Caco-2 (cell line): ENCODE measurements at places on chromosomes 4 and X.
A peak's percentile ranks its signal among the peaks of the same experiment; 100 is the strongest.

GRCh38 chr4:120720354-120720934 is 202.1 kb downstream of the PRDM5 start:
- DNase-seq = no peak

DNA sequence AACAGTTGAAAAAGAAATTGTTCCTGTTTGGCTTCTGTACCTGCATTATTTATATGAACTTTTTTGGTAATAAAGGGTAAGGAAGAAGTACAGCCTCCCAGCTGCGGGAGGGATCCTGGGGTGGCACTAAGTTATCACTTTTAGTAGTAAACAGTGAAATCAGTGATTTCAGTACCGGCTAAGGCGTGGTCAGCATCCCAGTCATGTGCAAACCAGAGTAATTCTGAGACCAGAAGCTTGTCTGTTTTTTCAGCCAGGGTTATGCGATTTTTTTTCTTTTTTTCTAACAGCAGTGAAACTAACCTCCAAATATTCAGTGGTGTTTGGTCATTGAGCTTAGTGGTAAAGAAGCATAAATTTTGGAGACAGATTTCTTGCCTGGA is 3.3 kb downstream of the EGF start:
- DNase-seq = no peak

DNA sequence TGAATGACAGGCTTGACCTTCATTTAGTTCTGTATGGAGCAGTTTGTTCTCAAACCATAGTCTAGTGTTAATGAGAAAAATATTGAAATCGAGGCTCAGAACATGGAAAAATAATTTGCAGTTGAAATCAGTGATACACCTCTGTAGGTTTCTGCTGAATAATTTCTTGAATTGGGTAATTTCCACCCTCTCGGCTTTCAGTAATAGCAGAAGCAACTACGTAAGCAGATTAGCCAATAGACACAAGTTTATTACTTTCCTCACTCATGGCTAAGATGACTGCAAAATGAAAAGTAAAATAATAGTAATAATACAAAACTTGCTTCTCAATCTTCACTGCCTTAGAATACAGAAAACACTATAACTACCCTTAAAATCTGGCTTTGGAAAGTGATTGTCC is 46.0 kb downstream of the USP38 start:
- no peak for DNase-seq

DNA sequence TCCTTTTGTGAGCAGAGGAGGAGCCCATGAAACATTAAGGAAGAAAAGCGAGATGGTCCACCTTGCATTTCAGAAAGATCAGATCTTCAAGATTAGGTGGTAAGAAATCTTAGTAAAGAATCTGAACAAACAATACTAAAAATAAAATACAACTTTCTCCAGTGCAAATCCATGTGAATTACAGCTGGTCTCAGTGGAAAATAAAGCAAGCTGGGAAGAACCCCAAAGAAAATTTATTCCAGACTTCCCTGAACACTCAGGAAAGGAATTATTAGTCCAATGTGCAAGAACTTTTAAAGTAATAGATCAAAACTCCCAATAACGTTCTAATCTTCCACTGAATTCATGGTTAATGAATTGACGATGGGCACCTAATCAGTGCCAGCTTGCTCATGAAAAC is 37.3 kb upstream of the C1QTNF7 start:
- no peak for DNase-seq

GRCh38 chr4:119478446-119479179 is 150.0 kb downstream of the PDE5A start:
- DNase-seq = no peak

- no peak for DNase-seq
These were observed 351.8 kb downstream of the GRIA2 start for GRCh38 chr4:157572284-157572683.

- DNase-seq = no peak
These were observed 107.2 kb downstream of the SATL1 start for GRCh38 chrX:85136409-85136808.

GRCh38 chr4:71288875-71289274 is 49.9 kb upstream of the SLC4A4 start:
- DNase-seq = no peak

GRCh38 chrX:129678614-129679195 is 23.9 kb upstream of the APLN start:
- DNase-seq = no peak

DNA sequence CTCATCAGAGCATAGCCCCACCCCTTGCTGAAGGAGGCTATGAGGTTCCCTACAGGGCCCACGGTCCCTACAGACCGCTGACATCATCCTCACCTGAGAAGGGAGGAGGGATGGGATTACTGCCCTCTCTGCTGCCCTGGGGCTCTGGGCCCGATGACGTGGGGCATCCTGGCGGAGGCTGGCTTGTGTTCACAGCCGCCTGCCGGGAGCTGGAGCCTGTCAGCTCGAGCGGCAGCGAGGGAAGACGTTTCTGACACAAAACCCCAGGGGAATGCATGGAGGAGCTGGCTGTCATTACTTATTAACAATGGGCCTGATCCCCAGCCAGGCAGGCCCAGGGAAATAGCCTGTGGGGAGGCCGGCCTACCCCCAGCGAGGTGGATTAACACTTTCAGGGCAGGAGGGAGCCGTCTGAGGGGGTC is 106.6 kb upstream of the ATP6AP2 start:
- peak; percentile 86 for DNase-seq

DNA sequence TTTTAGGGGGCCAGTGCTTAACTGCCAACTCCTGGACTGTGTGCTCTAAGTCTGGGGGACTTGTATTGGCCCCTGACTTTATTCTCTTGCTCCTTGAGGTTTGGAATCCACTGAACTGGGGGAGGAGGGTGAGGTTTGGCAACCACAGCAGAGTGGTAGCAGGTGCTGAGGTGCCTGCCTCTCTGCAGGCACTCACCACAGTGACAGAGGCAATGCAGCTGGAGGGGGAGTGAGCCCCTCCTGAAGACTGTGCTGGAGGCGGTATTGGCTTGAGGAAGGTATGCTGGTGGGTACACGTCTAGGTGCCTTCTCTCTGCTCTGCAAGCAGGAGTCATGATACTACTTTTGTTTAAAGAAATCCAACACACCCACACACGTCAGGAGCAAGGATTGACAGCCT is 24.6 kb downstream of the CFAP299 start:
- no peak for DNase-seq

GRCh38 chr4:32427566-32427965 is 1707.4 kb downstream of the PCDH7 start:
- DNase-seq = no peak

DNA sequence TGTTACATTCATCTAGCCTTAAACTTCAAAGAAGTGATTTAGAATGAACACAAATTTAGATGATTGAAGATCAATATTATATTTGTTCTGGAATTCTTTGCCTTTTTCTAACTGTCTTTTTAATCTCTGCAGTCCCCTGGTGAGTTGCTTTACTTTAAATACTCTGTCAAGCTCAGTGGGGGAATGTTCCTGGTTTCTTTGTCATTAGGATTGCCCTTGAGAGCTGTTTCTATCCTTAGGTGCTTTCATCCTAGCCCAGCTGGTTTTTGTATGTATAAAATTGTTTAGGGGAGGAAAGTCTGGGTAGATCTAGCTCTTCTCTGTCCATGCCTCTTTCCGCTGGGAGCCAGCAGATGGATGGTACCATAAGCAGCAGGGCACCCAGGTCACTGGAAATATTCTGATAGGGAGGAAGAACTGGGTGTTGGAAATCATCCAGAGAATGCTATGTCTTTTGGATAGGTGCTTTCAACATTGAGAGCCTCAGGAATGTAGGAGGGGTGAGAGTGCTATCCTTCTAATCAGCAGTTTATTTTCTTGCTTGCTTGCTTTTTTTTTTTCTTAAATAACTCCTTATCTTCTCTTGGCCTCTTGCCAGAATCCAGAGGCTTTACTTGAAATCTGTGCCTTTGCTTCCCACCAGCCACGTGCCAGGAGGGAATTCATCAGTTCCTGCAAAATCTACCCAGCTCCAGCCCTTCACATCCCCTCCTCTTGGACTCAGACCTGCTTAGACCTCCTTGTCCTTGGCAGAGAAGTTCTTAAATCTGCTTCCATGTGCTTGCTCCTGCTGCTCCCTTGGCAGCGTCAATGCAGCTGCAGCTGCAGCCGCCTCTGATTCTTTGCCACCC is 215.3 kb upstream of the ANXA3 start:
- no peak for DNase-seq

DNA sequence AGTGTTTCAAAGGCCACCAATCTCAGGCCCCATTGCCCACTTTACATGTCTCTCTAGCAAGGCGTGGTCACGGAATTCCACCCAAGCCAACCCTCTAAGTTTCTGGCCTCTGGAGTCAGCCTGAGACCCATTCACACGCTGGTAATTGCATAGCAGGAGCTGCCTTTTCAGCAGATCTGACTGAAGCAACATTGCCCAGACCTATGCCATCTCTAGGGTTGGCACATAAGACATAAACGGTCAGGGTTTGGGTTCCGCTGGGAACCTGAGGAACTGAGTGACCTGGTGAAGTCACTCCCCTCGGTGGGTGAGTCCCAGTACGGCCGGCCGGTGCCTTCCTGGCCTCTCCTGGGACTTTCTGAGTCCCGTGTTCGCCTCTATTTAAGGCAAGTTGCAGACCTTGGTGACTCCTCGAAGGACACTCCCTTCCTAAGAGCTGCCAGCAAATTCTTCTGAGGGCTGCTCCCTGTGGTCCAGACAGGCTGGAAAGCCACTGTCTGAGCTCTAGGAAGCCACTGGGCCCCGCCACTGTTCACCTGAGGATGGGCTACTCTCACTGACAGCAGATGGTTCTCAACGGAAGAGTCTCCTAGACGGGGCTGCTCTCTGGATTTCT is 15.9 kb downstream of the CTAG1A start:
- DNase-seq = no peak

GRCh38 chr4:72909461-72909860 is 160.1 kb downstream of the COX18 start:
- peak; percentile 38 for DNase-seq

DNA sequence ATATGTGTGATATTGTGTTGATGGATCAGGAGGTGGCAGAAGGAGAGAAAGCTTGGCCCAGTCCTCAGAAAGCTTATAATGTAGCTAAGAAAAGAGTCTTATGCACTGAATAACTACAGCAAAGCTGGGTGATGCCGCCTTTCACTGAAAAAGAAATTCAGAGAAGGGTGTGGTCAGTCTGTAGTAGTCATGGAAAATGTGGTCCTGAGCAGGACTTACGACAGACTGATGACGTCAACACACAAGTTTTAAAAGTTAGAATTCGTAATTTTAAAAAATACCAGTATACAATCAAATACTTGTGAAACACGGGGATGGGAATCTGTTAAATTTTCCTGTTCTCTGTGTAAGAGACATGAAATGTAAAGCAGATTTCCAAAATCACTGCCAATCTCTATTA is 87.0 kb upstream of the RAPGEF2 start:
- DNase-seq = no peak

- no peak for DNase-seq
These were observed 57.9 kb downstream of the CFAP299 start for GRCh38 chr4:80393246-80393969.

DNA sequence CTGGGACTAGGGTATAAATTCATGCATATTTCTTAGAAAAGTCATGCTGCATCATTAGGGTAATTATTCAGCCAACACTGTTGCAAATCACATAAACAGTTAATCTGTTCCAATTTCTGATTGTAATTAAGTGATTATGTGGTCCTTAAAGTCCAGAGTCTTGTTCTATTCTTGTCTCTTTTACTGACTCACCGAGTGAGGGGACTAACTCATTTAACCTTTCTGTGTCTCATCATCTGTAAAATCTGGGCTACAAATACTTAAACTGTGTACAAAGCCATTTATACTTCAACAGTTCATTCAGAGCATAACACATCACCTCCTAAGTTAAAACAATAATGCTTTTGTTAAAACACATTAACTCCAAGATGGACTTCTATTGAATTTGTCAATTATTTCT is 65.4 kb upstream of the KLHL13 start:
- no peak for DNase-seq

DNA sequence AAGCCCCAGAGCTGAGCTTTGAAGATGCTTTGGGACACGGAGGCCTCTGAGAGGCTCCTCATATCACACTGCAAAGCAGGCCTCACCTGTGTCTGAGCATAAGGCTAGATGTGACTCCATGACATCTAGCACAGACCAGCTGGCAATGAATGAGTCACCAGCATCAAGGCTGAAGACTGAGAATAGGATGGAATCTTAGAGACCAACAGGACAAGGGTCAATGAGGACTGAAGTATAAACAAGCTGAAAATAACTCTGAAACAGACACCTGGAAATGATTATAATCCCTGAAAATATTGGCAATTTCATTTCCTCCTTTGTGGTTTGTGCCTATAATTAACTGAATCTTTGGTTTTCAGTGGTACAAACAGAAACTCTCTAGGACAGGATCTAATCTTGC is 87.1 kb upstream of the PRPS1 start:
- no peak for DNase-seq

DNA sequence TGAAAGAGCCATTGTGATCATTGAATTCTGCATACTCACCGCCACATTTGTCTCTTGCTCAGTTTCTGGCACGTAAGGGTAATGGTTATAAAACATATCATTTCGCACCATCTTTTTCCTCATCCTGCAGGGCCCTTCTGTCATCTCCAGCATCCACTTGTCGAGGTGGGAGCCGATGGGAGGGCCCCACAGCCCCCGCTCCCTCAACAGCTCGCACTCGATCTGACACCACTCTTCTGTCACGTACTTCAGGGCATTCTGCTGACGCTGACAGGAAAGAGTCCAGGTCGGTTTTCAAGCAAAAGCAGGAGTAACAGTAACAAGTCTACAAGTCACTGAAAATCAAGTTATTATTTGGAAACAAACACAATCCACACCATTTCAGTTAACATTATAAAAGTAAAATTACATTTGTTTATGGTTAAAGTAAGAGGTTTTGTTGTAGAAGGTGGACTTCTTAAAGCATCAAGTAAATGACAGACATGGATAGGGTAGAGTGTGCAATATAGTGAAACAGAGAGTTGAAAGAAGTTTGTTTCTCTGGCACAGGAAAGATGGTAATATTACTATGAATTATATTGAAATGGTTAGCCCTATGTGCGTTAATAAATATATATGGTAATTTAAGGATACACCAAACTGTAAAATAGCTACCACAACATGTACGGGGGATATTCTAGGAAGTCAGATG is 150.6 kb downstream of the CDS1 start:
- DNase-seq = no peak

- no peak for DNase-seq
These were observed 219.7 kb downstream of the DCLK2 start for GRCh38 chr4:150297861-150298474.

- no peak for DNase-seq
These were observed 2056.4 kb downstream of the PCDH7 start for GRCh38 chr4:32776435-32777203.

DNA sequence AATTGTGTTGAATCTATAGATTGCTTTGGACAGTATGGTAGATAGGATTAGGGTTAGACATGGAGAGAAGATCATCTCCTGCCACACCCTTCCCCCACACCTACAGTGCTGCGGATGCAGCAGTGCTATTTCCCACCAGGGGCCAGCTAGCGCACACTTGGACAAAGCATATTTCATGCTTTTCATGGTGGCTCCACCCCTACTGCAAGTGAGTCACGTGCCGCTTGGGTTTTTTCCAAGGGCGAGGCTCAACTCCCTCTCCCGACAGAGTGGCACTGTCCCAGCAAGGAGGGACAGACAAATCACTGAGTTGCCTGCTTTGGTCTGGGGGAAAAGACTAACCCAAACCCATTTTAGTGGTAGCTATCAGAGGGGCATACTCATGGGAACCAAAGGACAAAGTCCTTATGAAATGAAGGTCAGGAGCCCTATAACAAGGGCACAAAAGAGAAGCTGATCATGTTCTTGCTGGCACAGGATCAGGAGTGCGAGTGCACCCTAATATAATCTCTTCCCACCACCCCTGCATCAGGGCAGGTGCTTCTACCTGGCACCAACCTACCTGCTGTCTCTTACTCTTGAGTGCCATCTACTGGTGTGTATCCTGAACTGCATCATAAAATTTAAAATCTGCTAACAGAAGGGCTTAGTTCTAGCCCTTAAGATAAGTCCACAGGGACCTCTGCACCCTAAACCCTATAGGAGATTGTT is 55.1 kb upstream of the PGAM4 start:
- DNase-seq = peak; percentile 33
